Stimulated activated CD4-positive, alpha-beta T cell treated with anti-CD3 and anti-CD28 coated beads, Interleukin-1b, Interleukin-23, amount 100 ng/mL, for 1 hour (primary cell): ENCODE measurements at places on chromosomes 2 and 18.

GRCh38 chr2:215367662-215368492 lies 56.0 kb downstream of the ATIC start:
- no peak for DNase-seq

DNA sequence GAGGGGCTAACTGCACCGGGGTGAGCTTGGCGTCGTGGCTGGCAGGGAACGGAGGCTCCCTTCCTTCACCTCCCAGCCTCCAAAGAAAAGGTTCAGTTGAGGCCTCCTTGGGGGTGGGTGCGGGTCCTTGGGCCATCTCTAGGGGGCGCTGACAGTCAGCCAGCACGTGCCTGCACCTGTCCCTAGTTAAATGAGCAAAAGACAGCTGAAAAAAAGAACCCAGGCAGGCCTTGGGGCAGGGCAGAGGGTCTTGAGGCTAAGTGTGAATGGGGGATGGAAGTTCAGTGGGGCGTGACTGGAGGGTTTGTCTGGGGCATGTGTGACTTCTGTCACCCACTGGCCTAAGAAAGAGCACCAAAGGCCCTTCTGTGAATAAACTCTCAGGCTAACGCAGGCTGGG lies 56.4 kb downstream of the ZFP36L2 start:
- DNase-seq = peak; percentile 46

DNA sequence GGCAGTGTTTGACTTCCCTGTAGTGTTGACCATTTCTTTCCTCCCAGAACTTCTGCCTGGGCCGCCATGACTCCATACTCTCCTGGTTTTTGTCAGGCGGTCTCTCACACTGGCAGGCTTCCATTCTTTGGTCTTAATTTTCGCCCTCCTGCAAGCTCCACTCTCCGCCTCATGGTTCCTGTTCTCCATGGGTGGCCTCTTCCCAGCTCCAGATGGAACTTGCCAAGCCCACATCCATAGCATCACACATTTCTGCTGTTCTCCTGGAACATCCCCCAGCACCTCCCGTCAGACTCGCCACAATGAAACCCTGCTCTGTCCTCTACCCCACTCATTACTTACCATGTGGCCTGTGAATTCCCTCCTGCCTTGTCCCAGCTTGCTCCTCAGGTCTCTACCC lies 896 bp upstream of the AFF3 start:
- DNase-seq = no peak

- DNase-seq = no peak
Observed at GRCh38 chr2:20433946-20434553, 12.8 kb upstream of the RHOB start.

DNA sequence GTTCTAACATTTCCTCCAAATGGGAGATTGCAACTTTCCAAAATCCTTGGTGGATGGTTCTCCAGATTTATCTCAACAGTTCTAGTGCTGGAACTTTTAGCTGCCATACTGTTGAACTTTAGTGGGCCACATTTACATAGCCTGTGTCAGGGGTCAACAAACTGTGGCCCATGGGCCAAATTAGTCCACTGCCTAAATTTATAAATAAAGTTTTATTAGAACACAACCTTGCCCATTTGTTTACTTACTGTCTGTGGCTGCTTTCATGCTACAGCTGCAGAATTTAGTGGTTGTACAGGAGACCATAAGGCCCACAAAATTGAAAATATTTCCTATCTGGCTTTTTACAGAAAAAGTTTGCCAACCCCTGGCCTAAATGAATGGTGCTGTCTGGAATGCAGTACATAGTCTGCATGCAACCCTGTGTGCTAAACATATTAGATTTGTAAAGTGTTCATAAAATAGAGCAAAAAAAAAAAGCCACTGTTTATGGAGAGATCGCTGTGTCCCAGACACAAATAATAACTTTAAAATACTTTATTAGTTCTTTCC lies 30.3 kb downstream of the MGAT5 start:
- no peak for DNase-seq

DNA sequence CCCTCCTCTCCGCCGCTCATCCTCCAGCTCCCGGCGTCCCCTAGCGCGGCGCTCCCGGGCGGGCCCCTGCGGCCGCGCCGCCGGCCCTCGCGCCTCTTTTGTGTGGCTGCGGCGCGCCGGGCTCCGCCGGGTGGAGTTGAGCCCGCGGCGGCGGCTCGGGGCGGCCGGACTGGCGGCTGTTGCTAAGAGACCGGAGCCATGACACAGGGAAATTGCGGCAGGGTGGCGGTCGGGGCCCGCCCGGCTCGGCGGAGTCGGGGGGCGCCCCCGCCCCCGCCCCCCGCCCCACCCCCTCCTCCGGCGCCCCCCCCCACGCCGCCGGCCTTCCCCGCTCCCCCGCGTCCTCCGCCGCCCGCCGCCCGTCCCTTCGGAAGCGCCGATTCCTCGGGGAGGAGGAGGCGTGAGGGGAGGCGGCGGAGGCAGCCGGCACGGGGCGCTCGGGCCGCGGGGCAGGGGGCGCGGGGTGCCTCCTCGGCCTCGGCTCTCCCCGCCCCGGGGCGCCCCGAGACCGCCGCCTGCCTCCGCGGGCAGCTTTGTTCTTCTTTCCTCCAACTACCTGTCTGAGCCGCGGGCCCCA lies at the start of gene TMEM200C:
Gene TMEM200C, minus strand, starts transcription at position 224 of the 577 bp plus-strand sequence. CDS start 3,459 bp downstream, outside the sequence.
- no peak for DNase-seq

- DNase-seq = no peak
Observed at GRCh38 chr2:143434445-143434844, 305.2 kb downstream of the ARHGAP15 start.

DNA sequence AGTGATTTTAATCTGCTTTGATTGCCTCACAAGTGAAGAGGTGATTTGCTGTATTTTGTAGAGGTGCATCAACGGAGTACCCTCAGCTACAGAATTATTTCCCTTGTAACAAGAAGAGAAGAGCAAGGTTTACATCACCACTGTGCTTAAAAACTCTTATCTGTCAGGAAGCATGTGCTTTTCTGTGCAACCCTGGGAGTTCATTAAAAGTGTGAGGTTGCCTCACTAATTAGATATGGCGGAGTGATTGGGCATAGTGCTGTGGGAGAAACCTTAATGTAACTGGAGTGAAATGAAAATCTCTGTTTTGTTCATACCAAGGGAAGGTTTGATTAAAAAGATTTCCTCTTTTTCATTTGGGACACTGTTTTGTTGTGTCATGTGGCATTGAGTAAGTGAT lies 544.7 kb downstream of the PARD3B start:
- DNase-seq = no peak

GRCh38 chr2:221458578-221458977 lies 113.5 kb downstream of the EPHA4 start:
- no peak for DNase-seq

DNA sequence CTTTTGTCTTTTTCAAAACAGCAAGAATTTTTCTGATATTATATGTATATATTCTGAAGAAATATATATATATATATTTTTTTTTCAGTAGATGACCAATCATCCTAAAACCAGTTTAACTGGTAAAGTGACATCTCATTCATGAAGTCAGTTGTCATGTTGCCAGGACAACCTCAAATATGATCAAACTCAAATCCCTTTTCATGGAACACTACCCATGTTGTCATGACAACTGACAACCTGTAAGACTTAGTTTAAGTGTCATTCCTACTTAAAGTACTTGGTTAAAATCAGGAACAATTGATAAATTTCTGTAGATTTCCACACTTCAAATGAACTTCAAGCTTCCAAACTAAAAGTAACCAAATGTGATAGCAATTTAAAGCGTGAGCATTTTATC lies 101.8 kb upstream of the ERBB4 start:
- DNase-seq = no peak

GRCh38 chr2:9795071-9795470 lies 48.2 kb upstream of the TAF1B start:
- no peak for DNase-seq

GRCh38 chr18:40673150-40673549 lies 1281.9 kb upstream of the PIK3C3 start:
- DNase-seq = no peak

GRCh38 chr2:145919477-145919876 lies 1399.6 kb upstream of the ZEB2 start:
- no peak for DNase-seq

- DNase-seq = no peak
Observed at GRCh38 chr2:97957432-97958183, 38.1 kb downstream of the TMEM131 start.

GRCh38 chr2:201233812-201234662 lies 26.3 kb upstream of the CASP8 start:
- no peak for DNase-seq

DNA sequence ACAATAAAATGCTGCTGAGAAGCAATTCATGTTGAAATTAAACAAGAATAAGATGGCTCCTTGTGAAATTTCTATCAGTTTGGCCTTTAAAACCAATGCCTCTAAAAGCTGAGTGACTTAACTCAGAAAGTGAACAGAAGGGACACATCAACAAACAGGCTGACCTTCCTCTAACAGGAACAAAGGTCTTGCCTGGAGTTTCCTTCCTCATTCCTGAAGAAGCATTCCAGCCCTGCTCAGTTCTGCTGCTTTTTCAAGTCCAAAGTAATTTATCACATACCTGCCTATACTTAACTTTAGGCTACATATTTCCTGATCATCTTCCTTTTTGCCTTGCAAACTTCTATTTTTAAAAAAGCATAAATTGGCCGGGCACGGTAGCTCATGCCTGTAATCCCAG lies 14.1 kb downstream of the PTRHD1 start:
- no peak for DNase-seq

- DNase-seq = no peak
Observed at GRCh38 chr2:157887946-157888345, 11.8 kb upstream of the ACVR1 start.

GRCh38 chr18:48544116-48544515 lies 5.3 kb downstream of the CTIF start:
- DNase-seq = no peak

- DNase-seq = no peak
Observed at GRCh38 chr2:192749611-192750200, 555.0 kb upstream of the TMEFF2 start.

DNA sequence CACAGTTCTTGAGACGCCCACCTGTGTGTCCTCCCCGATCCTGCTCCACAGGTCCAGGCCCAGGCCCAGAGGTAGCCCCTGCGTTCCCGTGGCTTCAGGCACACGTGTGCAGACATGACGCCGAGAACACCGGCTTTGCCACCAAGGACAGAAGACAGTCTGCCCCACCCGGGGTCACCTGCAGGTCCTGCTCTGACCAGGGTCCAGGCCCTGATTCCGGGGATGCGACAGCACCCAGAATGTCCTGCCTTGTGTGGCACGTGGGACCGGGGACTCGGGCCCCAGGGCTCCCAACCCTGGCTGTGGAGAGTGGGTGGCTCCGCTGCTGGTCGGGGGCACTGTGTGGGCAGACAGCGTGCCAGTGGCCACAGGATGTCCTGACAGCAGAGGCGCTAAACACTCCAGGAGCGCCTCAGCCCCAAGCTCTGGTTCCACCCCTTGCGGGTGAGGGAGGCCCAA lies 36.9 kb downstream of the ADI1 start:
- no peak for DNase-seq

DNA sequence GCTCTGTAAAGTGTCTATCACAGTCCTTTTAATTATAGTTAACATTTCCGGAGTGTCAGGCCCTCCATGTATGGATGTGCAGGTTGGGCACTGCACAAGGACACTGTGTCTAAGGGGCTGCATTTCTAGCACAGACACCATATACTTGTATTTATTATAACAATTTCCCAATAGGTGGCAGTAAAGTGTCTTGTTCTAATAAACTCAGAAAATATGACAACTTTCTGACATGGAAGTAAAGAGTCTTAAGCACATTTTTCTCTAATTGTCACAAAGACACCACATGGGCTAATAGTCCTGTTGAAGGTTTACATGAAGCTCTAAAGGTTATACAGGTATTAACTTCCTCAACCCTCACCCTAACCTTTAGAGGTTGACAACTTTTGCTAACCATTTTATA lies 156.6 kb downstream of the DYSF start:
- DNase-seq = no peak

DNA sequence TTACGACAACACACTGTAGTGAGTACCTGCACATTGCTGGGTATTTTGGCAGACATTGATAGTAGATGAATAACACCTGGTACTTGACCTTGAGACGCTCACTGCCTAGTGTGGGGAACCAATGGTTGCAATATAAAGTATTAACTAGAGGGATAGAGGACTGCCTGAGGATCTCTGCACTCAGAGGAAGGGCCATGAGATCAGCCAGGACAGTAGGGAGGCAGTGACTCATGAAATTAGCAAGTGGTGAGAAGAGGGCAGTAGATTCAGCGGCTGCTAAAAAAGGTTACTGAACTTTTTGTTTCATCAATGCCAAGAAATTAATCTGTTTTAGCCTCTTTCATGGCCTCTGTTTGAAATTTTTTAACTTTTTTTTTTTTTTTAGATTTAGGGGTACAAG lies 250.8 kb upstream of the TCF4 start:
- DNase-seq = no peak

DNA sequence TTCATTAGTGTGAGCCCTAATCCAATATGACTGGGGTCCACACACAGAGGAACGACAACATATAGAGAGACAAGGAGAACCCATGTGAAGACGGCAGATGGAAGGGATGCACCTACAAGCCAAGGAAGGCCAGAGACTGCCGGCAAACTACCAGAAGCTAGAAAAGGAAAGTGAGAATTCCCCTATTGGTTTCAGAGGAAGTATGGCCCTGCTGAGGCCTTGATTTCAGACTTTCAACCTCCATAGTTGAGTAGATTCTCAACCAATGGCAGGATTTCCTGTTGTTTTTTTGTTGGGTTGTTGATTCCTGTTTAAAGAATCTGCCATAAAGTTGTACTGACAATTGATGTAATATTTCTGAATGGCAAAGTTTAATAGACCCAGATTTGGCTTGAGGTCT lies 241.5 kb downstream of the SATB2 start:
- no peak for DNase-seq

- DNase-seq = no peak
Observed at GRCh38 chr2:70523996-70524965, 29.3 kb downstream of the TGFA start.

DNA sequence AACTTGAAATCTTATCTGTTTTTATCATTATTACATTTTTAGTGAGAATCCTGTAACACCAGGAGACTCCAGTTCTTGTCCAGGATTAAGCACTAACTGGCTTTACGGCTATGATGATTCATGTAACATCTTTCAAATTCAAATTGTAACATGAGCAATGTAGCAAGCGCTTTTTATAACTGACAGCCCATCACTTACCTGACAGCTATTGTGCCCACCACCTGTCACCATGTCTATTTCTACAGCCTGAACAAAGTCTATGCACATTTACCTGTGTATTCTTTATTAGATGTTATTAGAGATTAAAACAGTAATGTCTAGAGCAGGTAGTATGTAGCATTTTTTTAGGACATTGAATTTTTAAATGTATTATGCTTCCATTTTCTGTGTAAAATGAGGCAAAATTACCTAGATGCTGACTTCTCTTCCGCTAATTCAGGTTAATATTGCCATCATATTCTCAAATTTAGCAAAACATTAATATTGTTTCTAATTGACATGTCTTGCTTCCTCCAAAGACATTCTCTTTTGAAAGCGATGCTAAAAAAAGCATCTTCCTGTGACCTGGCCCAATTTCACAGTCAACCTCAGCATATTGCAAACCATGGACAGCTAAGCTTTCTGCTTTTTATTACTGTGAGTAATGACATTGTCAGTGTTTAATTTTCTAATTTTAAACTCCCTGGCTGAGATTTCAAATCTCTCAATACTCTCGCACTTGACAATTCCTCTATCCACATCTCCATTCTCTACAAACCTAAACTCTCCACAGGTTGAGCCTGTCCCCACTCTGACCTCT lies 37.8 kb downstream of the RIT2 start:
- DNase-seq = no peak
